ENCODE measurements at places on chromosomes 2 and 18.

DNA sequence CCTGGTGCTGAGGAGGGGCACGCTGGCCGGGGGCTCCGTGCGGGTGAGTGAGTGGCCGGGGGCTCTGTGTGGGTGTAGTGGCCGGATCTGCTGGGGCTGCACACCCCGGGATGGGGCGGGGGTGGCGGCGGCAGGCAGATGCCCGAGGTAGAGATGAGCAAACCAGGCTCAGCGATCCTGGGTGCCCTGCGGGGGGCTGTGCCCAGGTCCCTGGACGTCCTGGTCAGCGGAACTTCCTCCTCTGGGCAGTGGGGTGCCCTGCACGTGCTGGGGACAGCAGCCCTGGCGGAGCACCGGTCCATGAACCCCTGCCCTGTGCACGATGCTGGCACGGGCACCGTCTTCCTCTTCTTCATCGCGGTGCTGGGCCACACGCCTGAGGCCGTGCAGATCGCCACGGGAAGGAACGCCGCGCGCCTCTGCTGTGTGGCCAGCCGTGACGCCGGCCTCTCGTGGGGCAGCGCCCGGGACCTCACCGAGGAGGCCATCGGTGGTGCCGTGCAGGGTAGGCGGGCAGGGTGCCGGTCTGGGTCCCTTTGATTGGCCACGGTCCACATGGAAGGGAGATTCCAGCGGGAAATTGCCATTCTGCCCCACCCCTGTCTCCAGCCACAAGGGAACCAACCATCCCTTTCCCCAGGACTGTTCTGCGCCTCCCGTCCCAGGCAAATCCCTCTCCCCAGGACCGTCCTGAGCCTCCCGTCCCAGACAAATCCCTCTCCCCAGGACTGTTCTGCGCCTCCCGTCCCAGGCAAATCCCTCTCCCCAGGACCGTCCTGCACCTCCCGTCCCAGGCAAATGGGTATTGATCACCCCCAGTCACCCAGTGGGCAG lies 5.9 kb downstream of the NEU4 start:
- DNase-seq = no peak

DNA sequence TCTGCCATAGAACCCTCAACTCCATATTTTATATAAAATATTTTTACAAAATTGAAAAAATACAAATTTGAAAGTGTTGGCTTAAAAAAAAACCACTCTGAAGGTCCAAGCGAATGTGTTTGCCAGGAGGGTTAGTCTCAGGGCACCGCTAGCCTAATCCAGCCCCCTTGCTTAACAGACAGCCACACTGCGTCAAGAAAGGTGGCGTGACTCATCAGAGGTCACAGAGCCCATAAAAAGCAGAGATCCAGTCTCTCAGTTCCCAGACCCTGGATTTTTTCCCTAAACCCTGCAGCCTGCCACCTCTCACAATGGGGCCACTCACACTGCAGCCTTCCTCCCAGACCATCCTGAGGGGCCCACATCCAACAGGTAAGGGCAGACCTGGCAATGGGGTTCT lies 3.9 kb upstream of the TNS1 start:
- no peak for DNase-seq

DNA sequence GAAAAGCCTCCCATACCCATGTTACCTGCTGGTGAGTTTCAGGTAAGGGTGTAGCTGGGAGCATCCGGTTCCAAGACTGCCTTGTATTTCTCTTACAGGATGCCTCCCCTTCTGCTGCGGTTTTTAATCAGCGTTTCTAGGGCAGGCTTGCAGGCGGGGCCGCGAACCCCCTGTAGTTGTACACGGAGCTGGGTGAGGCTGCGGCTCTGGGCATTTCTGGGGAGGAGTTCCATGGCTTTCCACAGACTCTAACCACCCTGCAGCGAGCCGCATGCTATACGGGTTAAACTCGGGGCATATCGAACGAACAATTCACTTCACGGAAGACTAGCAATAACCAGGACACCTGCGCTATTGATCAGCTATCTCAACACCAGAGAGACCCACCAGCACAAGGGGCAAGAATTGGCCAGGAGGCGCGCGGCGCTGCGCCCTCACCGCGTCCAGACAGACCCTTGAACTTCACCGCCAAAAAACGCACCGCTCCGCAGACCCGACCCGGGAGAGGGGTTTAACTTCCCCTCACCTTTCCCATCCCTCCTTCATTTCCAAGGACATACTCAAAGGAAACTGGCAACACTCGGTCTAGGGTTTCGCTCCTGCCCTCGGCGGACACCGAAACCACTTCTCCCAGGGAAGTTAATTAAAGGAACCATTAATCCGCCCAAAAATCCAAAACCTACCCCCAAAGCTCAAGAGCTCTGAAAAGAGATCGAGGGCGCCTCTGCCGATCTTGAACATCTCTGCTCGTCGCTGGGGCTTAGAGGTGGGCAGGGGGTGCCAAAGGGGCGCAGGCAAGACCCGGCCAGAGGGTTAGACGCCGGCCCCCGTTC lies 909 bp downstream of the TGFA start:
- no peak for DNase-seq

- DNase-seq = no peak
Measured at GRCh38 chr2:101463911-101464641, 10.8 kb downstream of the RFX8 start.

DNA sequence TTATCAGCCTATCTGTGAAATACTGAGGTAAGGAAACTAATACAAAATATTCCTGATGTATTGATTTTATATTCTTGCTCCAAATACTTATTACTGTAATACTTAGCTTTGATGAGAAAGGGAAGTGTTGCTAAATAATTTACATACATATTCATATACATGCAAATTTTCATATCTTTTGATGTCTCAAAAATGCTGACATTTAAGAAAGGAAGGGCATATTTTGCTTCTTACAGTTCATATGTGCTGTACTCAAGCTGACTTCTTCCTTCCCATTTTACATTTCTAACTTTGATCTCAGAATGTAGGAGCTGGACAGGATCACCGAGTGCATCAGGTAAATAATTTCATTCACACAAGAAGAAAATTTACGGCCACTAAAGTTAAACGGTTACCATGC lies 399.2 kb upstream of the VWC2L start:
- DNase-seq = no peak

GRCh38 chr2:241827394-241827793 lies 18.4 kb downstream of the NEU4 start:
- DNase-seq = no peak

DNA sequence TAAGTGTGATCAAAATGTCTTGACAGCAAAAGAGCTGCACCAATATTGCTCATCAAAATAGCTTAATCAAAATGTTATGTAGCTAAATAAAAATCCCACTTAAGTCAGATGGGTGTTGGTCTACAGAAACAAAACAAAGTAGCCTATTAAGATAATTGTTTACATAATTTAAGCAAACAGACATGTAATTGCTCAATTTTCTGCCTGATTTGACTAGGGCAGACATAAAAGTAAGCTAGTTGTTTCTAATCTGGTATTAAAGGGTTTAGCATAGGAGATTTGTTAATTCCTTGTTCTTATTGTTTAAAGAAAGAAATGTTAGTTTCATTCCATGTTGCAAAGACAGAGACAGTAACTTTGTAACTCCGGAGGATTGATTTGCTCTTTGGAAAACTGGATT lies 11.5 kb upstream of the FEZ2 start:
- DNase-seq = no peak

GRCh38 chr2:26941486-26941885 lies 29.0 kb upstream of the MAPRE3 start:
- no peak for DNase-seq

DNA sequence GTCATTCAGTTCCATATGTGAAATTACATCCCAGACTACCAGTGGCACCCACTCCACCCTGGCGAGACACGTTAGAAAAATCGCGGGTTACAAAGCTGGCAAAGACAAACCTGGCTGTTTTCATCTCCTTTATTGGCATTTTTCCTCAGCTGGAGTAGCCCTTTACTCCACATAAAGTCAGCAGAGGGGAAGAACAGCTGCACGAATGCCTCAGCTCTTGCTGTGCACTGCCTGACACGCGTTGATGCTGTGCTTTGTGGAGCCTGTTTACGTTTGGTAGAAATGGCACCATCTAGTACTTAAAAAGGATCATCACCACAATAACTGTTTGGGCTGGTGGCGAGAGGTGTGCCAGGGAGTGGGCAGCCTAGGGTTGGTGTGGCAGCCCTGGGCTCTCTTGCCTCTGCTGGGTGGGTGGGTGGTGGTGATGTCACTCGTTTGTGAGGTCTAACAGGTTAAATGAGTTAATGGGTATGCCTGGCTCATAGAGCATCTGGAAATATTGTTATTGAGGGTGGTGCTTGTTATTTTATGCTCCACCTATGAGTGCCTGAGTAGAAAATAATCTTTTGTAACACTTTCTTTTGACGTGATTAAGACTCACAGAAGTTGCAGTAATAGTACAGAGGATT lies 16.4 kb downstream of the FARP2 start:
- DNase-seq = no peak

- no peak for DNase-seq
Measured at GRCh38 chr2:240154606-240155005, 14.1 kb upstream of the OTOS start.

DNA sequence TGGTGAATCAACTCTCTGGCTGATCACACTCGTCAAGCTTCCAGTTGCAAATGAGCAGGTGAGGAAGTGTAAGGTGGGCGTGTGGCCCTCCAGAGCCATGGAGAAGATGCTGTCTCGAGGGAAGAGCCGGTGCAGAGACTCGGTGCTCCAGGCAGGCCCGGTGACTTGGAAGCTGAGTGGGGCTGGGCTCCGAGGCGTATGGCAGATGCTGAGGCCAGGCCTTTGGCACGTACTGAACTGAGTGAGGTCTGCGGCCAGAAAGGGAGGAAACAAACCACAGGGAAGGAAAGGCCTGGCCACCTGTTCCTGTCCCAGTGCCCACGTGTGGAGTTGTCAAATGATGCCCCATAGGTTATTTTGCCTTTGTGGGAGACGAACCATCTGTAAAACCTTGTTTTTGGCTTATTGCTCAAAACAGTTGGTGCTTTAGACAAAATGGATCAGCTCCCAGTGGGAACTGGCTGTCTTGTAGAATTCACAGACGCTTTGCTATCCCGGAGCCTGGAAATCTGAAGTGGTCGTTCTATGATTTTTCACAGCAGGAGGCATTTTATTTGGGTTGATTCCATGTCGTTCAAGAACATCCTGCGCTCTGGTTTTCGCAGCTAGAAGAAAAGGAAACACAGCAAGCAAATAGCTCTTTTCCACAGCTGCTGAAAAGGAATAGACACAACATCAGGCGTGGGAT lies 117.5 kb upstream of the TMEM18 start:
- DNase-seq = no peak

DNA sequence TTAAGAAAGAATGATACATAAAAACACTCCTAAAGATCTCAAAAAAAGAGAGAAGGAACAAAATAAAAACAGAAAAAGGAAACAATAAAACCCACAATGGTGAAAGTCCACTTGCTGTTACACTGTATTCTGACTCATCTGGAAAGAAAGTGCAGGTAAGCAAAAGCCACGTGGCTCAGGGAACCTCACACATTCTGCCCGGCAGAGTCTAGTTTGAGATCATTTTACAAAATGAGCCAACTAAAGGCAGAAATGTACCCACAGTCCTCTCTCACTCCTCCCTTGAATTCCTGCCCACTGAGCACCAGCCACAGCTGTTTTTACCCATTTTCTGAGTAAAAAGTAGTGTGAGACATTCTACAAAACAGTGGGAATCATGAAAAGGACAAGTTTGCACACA lies 10.0 kb downstream of the KCNH7 start:
- no peak for DNase-seq

GRCh38 chr2:182915369-182916326 lies 49.2 kb upstream of the FRZB start:
- no peak for DNase-seq

DNA sequence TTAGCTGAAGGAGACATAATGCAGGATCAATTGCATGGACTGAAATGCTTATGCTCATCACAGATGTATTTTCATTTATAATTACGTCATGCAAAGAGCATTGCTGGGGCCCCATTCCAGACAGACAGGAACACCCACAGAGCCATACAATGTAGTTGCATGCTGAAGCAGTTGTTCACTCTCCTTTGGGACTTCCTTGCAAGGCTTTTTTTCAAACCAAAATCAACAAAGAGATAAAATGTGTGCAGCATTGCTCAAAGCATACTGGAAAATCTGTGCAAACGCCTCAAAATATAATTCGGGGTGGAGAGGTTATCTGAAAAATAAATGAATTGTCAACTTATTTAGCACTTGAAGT lies 463.2 kb downstream of the CDH2 start:
- no peak for DNase-seq

GRCh38 chr2:177667626-177668025 lies 275.1 kb downstream of the AGPS start:
- DNase-seq = no peak

- no peak for DNase-seq
Measured at GRCh38 chr18:50757358-50757757, 62.5 kb downstream of the MRO start.

- DNase-seq = no peak
Measured at GRCh38 chr18:52822160-52822559, 482.2 kb downstream of the DCC start.

- DNase-seq = no peak
Measured at GRCh38 chr2:65116645-65117044, 13.3 kb downstream of the RAB1A start.

DNA sequence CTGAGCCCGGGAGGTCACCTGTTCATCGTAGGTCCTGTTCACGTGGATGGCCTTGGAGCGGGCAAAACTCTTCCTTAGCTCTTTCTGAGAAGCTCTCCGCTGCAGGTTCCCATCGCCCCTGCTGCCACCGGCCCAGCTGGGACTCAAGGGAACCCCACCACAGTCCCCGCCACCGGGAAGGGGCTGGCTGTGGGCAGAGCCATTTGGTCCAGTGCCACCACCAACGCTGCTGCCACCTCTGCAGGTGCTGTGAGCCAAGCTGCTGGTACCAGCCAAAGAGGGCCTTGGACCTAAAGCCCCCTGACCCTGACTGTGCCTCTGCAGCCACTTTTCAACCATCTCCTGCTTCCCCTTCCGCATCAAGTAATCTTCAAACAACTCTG lies 586 bp downstream of the PDE11A start:
- no peak for DNase-seq

DNA sequence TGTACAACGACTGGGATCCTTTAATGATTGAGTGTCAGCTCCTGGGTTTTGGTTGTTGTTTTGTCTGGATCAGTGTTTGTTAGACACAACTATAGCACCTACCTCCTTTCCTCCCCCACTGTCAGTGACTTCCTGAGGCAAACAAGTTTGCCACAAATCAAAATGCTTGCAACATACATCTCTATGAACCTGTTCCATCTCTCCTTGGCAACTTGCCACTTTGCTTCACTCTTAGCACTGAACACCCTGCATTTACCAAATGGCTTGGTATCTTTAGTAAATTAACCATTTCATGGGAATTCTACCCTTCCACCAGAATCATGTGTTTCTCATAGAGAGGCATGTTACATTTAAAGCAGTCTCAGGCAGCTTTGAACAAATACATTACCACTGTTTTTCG lies 301.1 kb upstream of the TANK start:
- DNase-seq = no peak

GRCh38 chr2:40113272-40113968 lies 334.4 kb upstream of the THUMPD2 start:
- no peak for DNase-seq

DNA sequence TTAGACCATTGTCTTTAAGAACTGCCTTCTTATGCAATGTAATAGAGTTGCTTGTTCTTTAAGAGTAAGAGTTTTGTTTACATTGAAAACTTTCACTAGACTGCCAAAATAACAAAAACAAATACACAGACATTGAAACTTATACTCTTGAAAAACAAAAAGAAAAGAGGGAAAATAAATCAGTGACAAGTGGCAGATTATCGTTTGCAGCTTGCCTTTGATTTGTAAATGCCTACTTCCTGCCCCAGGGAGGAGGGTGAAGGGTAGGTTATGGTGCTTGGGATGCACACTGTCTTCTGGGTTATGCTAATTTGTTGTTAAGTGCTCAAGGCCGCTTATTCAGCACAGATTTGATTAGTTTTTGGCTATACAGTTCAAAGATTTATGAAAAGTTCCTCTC lies 198.7 kb downstream of the TGIF1 start:
- DNase-seq = no peak

Data from hematopoietic multipotent progenitor cell treated with erythropoietin and hydrocortisone succinate and interleukin-3 and kit ligand, for 8 days (in vitro differentiated cells).